ENCODE measurements at places on chromosomes 7 and 10.
A peak's percentile ranks its signal among the peaks of the same experiment; 100 is the strongest.

DNA sequence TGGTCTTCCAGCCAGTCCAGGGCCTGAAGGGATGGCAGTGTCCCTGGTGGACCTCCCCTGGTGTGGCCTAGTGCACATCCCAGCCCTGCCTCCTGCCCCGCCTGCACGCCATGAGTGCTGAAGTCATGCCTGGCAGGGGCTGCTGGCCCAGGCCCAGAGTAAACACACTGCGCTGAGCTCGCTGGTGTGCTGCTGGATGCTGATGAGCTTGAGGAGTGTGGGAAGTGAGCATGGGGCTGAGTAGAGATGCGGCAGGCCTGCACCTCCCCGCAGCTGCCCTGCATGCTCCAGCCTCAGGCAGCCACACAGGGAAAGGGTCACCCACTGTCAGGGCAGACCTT lies 43.2 kb downstream of the HTRA1 start:
- DNase-seq, result no peak

GRCh38 chr10:17476073-17476472 lies 21.7 kb upstream of the ST8SIA6 start:
- no peak for DNase-seq

- peak; percentile 46 for DNase-seq
Observed at GRCh38 chr10:5293691-5294550, 70.8 kb upstream of the UCN3 start.

DNA sequence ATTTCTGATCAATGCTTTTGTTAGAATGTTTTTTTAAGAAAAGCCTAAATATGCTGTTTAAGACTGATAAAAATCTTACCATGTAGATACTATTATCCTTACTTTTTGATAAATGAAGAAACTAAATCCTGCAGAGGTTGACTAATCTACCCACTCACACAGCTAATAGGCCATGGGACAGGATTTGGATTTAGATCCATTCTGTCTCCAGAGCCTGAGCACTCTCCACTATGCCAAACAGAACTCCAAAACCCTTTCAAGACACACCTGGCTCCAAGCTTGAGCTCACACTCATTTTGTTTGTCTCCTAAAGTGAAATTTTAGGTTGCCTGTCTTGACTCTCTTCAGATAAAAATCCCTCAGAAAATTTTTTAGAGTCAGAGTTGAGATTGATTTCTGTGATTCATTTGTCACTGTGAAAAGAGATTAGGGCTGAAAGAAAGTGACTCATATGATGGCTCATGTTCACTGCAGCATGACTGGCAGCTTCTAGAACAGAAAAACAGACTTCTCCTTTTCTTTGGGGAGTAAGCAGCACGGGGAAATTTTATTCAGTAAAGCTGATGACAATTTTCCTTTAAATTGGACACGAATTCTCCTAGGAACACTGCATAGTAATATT lies 132.3 kb upstream of the POT1 start:
- DNase-seq, result no peak

DNA sequence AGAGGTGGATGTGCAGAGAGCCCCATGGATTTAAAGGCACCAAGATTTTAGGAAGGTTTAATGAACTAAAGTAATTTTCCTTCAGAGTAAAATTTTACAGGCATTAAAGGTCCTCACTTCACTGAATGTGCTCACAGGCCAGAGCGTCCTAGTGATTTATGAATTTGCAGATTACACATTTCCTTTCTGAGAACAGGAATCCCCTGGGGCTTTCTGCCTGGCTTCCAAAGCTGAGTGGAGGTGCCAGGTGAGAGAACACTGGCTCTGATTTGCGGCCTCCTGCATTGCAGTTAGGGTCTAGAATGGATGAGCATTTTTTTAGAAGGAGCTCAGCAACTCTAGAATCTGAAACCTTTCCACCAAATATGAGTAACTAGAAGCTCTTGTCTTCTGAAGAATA lies 194.3 kb downstream of the SORCS3 start:
- no peak for DNase-seq

DNA sequence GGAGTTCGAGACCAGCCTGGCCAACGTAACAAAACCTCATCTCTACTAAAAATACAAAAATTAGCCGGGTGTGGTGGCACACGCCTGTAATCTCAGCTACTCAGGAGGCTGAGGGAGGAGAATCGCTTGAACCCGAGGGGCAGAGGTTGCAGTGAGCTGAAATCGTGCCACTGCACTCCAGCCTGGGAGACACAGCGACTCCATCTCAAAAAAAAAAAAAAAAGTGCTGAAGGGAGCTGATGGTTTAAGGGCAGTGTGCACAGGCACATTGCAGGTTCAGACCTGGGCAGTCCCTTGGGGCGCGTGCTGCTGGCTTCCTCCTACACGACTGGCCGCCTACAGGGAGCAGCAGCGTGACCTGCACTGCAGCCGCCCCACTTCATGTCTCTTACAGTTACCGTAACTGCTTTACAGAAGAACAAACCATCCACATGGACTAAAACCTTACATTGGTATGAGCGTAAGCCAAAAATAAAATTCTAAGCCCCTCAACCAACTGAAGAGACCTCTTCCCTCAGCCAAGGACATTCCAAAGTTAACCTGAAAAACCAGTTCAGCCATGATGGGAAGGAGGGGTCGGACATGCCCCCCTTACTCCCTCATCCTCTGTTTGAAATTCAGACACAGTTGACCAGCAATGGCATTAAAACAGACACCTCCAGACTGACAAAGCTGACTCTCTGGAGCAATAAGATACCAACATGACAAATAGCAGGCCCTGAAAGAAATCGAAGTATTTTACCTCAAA lies 262.2 kb downstream of the ZMYND11 start:
- no peak for DNase-seq

GRCh38 chr10:24208661-24209431 lies at the start of gene KIAA1217:
Gene KIAA1217, plus strand, starts transcription at chr10:24209138. Its CDS starts 56 bp downstream, at chr10:24209194.
- no peak for DNase-seq

DNA sequence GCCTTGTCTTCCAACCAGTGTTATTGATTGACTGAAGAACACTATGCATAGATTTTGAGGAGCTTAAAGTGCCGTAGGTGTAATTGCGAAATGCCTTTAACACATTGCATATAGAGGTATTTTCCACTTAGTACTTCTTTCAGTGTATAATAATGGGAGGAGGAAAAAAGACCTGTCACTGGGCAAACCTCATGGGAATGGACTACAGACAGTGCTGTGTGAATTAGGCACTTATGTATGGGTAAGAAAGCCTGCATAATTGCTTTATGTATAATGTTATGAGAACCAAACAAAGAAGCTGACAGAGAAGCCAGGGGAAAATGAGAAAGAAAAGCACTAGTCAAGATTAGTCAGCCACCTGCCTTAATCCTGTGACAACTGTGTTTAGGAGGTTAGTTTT lies 12.4 kb upstream of the SCRN1 start:
- no peak for DNase-seq

DNA sequence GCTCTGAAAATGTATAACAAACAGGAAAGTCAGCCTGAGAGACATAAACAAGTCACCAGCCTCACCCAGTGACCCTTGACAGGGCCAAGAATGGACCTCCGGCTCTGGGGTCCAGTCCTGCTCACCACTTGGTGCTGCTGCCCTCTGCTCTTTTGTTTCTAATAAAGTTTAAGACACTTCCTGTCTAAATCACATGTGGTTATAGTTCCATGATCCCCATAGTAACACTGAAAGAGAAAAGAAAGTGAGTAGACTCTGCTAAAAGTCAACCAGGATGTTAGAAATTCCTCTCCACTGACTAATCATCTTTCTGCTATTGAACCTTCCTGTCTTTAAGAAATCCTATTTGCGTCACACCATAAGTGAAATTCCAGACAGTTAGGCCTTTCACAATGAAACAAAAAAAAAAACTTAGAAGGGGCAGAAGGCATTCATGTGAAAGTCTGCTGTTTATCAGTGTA lies 179.2 kb upstream of the BET1 start:
- no peak for DNase-seq

- DNase-seq, result no peak
Observed at GRCh38 chr7:16921644-16922257, 40.0 kb upstream of the AGR3 start.

- DNase-seq, result no peak
Observed at GRCh38 chr10:63478564-63478963, 12.8 kb upstream of the JMJD1C start.

GRCh38 chr7:77335581-77335980 lies 80.6 kb downstream of the GSAP start:
- DNase-seq, result no peak

DNA sequence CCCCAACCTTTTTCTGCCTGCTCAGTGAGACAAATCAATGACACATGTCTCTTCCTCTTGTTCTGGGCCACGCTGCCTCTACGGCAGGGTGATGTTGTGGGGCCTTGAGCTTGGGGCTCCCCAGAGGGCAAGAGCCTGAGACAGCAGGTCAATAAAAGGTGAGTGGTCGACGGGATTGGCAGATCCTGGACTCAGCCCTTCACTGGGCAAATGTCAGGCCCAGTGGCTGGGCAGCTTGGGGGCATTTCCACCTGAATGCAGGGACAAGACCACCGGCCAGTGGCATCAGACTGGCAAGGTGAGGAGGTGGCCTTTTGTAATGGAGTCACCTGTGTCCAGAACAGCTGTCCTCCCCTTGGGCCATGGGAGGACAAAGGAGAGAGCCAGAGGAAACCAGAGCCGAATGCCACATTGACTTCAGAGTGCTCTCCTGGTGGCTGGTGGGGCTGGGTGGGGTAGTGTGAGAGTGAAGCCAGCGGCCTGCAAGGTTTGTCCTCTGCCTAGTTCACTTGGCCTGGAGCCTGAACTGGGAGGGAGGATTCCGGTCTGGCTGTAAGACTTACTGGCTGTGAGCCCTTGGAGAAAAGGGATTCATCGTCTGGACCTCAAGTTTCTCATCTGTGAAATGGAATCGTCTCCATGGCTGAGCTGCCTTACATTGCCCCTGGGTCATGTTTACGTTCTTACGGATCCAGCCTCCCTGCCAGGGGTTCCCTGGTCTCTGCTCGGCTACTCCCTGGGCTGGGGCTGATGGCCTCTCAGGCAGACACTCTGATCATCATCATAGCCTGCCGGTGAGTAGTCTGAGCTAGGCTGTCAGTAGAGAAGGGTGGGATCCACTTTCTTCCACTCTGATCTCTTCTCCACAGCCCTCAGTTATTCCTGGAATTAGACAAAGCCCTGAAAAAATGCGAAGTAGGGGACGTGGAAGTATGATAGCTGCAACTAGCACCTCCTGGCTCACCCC lies 25.4 kb upstream of the CRHR2 start:
- no peak for DNase-seq

DNA sequence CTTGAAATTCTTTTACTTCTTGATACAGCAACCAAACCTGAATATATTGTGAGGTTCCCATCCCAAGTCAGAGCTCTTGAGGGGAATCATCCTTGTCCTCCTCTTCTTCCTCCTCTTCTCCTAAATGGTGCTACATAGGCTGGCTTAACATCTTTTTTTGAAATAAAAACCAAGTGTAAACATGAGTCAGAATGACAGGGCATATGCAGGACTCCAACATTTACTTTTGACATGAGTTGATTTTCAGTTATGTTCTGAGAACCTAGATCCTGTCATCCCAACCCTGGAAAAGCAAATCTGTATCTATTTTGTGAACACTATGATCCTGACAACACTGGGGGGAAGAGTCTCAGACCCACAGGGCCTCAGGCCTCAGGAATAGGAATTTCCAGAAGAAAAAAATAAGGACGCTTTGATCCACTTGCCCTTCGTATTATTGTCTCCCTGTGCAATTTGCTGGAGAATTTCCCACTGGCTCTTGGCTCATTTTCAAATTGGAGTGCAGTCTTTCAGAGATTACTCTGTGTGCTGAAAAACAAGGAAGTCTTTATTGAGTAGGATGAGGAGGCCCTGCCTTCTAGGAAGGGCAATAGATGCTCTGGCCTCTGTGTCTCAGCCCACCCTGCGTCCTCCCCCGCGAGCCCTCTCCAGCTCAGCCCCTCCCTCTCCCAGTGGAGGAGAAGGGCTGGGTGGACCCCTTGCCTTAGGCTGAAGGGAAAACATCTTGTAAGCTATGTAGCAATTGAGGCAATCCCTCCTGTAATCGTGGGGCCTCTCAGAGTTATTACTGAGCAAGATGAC lies 121.6 kb downstream of the CREB5 start:
- DNase-seq, result no peak

DNA sequence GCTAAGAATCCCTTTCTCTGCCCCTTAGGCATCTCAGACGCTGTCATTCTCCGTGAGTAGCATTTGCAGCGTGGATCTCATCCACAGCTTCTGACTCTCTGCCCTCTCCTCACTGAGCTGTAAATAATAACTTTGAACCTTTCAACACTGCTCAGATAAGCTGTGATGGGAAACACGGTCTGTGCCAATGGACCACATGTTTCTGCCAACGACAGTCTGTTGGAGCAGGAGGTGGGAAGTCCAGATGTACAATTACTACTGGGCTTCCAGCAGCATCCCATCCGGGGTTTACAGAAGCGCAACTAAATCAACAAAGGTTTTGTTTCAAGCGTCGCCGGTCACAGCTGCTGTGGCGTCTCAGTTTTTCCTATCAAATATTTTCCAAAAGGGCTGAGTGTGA lies 1110.6 kb downstream of the TYW1 start:
- no peak for DNase-seq

DNA sequence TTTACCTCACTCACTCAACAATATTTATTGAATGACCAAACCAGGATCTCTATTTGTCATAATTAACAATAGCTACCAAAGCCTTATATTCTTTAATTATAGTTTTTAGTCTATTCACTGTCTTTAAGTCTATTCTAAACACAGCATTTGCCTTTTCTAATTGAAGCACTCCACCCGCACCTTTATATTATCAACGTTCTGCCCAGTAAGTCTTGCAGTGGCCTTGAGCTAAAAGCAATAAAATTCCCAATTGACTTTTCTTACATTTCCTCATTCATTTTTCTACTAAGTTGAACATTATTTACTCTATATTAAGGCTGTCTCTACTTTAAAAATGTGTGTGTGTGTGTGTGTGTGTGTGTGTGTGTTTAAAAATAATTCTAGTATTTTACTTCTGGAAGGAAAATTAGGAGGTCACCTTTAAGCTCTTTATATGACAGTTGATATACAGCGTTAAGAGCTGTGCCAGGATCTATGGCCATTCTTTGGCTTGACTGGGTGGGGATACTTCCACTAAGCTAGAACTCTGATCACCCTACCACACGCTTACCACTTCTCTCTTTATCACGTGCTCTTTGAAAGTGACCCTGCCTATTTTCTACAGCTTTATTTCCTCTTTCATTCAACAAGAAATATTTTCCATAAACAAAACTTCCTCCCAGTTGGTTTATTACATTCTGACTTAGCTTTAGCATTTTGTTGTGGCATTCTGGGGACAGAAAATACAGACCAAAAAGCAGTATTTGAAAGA lies 8.8 kb downstream of the PAPSS2 start:
- DNase-seq, result no peak

- no peak for DNase-seq
Observed at GRCh38 chr7:97418312-97418711, 300.8 kb downstream of the SDHAF3 start.

DNA sequence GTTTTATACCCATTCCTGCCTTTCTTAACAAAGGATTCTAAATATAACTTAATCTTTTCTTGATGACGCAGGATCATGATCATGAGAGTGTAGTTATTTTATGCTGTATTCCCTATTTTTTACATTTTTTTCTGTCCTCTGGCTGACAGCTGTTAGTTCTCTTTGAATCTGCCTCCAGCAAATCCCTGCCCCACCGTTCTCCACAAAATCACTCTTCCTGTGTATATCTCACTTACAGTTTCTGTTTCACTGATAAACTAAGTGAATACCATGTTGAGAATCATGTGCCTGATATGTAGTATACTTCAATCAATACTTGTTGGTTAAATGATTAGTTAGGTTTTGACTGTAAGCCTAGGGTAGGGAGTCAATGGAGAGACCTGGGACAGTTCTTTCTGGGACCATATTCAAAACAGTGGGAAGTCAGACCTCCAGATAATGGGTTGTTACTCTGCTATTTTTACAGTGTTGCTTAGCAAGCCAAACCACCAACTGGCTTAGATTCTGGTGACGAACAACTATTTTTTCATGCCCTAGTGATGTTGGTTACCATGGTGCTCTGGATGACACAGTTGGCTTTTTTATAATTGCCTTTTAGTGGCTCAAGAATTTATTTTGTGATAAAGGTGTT lies 12.8 kb downstream of the CNNM1 start:
- DNase-seq, result no peak

Measured in effector CD4-positive, alpha-beta T cell (primary cell).